OCI-LY7 (cell line): ENCODE measurements at places on chromosomes 5 and 9.

GRCh38 chr5:139126711-139127111 is 71.5 kb downstream of the SIL1 start:
- no peak for DNase-seq

DNA sequence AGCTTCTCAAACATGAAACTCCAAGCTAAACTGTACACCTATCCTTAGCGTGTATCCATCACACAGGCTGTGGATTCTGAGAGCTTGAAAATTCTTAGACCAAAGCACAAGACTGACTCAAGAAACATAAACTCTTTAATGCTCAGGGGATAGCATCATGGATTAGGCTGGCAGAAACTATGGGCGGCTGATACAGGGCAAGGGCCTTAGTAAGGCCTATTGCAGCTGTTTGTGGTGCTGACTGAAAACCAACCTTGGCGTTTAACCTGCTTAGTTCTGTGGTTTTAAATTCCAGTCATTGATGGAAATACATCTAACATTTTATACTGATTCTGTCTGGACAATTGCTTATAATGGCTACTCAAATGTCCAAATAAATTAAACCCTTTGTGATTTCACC is 183.7 kb downstream of the TLR4 start:
- no peak for DNase-seq

DNA sequence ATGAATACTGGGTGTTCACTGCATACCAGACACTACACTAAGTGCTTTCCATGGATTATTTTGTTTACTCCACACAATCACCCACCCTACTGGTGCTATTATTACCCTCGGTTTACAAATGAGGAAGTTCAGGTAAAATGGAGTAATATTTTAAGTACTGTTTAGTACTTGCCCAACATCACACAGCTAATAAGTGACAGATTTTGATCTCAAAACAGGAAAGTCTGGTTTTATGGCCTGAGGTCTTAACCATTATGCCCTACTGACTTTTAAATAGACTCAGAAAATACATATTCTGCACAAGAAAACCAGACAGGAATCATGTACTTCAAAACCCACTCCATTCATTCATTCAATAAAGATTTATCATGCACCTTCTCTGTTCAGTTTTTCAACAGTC is 431.0 kb upstream of the TLE4 start:
- DNase-seq, result no peak

GRCh38 chr9:110755179-110755578 is 86.6 kb downstream of the MUSK start:
- DNase-seq, result no peak

- DNase-seq, result peak; percentile 1
Measured at GRCh38 chr5:163727028-163727427, 221.6 kb downstream of the MAT2B start.

GRCh38 chr5:157459715-157460599 is at the start of gene NIPAL4:
NIPAL4 (plus strand) TSS chr5:157460213; CDS start chr5:157460321, 108 bp downstream.
- DNase-seq, result no peak

- no peak for DNase-seq
Measured at GRCh38 chr5:116144103-116144502, 59.3 kb downstream of the COMMD10 start.

DNA sequence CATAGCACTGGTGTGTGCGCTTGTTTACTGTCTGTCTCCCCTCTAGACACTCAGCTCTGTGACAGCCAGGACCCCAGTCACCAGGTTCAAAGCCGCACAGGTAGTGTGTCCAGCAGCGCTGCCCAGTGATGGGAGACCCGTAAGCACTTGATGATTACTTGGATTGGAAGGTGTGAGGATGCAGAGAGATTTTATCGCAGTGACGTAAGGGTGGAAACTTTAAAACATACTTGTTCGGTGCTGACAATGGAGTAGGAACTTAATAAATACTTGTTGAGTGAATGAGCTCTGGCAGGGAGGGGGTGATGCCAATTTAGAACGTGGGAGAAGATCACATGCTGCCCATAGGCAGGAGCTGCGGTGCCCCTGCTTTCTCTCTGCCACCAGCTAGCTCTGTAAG is 99.2 kb upstream of the PITX1 start:
- no peak for DNase-seq

GRCh38 chr9:37446401-37446800 is 18.8 kb downstream of the ZBTB5 start:
- no peak for DNase-seq

- peak; percentile 48 for DNase-seq
Measured at GRCh38 chr5:72291601-72292000, 28.4 kb downstream of the MRPS27 start.

- no peak for DNase-seq
Measured at GRCh38 chr5:140037012-140037411, 6.1 kb downstream of the NRG2 start.

DNA sequence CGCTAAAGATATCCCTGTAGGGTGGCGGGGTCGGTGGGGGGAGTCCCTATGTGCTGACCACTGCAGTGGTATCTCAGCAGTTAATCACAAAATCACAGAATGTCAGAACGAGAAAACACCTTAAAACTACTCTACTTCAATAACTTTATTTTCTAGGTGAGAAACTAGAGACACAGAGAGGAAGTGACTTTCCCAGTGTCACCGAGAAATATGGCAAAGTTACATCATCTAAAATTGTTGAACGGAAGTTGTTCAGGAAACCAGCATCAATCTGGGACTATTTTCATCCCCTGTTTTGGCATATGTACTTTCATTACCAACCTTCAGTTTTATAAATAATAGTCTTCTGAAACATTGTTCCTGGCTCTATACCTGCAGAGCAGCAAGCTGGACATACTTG is 384.0 kb downstream of the SPOCK1 start:
- DNase-seq, result no peak

DNA sequence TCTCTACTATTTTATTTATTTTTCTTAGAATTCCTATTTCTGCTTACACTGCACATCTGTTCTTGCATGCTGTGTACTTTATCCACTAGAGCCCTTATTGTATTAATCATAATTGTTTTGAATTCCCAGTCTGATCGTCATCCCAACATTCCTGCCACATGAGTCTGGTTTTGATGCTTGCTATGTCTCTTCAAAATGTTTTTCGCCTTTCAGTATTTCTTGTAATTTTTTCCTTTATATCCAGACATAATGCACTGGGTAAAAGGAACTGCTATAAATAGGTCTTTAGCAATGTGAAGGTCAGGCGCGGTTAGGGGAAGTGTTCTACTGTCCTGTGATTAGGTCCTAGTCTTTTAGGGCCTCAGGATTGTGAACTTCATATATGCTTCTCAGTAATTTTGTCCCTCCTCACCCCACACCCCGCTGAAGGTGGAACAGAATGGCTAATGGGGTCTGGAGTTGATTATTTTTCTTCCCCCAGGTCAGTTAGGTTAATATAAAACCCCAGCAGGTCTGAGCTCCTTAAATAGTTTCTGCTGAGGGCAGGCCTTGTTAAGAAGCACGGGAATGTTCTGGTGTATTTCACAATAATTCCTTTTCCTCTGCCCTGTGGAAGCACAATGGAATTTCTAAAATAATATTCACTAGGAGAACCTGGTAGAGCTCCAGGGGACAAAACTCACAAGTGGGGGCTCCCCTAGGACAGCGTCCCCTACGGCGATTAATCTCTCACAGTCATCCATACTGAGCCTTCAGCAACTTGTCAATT is 146.6 kb upstream of the TUT7 start:
- DNase-seq, result no peak
